SJSA1 (cell line): ENCODE measurements at places on chromosomes 3 and 15.
A peak's percentile ranks its signal among the peaks of the same experiment; 100 is the strongest.

DNA sequence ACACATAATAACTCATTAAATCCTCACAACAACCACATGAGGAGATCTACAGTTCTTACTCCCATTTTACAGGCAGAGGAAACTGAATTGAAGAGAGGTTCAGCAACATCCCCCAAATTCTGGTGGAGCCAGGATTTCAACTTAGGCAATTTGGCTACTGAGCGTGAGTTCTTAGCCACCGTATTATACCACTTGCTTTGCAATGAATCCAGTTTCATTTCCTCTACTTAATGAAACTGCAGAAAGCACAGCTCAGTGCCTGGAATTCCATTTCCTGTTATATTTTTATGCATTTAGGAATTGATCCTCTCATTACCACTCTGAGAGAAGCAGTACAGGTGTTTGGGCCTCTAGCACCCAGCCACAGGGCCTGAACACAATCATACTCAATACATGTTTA is 4.3 kb downstream of the ZNF860 start:
- no peak for DNase-seq

DNA sequence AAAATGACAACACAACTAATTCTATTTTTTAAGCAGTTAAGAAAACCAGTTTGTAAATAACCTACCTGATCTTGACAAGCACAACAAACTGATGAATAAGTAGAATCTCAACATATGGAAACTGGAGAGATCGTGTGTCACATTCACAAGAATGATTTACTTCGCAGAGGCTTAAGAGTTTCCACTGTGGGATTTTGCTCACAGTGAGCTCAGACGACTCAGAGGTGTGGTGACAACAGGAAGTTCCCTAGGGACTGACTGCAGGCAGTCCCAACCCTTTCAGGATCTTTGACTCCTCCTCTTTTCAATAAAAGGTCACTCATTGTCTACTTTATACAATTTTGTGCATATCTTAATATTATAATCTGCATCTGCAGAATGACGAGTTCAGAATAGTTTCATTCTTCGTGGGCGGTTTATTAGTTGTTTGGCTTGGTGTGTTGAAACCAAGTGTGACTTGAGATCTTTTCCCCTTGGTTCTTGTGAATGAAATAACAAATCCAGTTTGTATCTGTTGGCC is at the start of gene LIPH:
LIPH (minus strand) TSS at position 231 of the 520 bp plus-strand sequence; CDS start at position 114, 117 bp downstream.
- DNase-seq: no peak

- no peak for DNase-seq
These were observed 216.9 kb downstream of the ZBTB20 start for GRCh38 chr3:114929971-114930732.

DNA sequence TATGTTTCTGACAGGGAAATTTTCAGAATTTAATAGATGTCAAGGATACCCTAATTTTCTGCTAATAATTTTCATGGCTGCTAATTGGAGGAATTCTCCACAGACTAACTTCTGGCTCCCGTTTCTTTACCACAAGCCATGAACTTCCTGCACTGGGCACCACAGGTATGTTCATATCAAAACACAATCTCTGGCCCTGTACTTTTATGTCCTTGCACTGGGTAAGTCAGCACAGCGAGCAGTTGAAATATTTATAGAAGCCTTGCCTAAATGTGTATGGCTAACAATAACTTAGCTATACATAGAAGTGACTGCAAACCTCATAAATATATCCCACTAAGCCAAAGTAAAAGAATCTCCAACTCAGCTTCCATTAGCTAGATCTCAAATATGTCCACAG is 246.9 kb downstream of the ZIC1 start:
- DNase-seq: no peak

- DNase-seq: no peak
These were observed 59.2 kb downstream of the EPHB1 start for GRCh38 chr3:134854254-134854653.

DNA sequence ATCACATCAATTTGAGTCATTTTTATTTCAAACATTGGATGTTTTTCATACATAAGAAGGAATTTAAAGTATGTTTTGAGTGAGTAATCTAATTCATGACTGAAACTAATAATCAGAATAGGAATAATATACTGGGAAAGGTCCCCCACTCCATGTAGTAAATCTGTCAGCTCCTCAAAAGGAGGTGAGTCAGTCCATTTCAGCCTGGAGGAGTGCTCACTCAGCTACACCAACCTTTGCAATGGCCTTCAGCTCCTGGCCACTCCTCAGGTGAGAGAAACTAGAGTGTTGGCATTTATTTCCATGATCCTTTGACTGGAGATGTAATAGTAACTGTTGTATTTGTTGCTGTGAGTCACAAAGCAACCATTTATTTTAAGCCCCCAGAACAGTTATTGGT is 744.9 kb upstream of the ARRDC4 start:
- no peak for DNase-seq

GRCh38 chr3:48422681-48423080 is 7.2 kb downstream of the PLXNB1 start:
- no peak for DNase-seq

GRCh38 chr3:3087279-3087678 is 22.9 kb downstream of the IL5RA start:
- no peak for DNase-seq

DNA sequence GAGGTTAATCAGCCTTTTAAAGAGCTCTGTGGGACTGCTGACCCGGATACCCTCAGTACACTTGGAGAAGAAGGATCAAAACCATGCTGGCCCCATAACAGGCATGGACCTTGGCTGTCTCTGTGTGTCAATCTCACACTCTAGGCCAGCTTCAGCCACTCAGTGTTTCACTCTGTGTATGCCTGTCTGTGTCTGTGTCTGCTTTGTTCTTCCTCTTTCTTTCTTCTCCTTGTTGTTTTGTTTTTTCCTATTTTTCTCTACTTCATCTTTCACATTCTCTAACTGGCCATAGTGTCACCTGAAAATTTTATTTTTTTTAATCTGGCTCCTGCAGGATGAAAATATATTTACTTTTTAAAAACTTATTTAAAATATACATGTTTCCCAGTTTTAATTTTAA is 51.1 kb downstream of the SERP1 start:
- no peak for DNase-seq

- DNase-seq: peak; percentile 8
These were observed 10.6 kb downstream of the MELTF start for GRCh38 chr3:197019021-197019420.

- DNase-seq: no peak
These were observed 373.1 kb downstream of the FOXP1 start for GRCh38 chr3:71210257-71211007.

- DNase-seq: no peak
These were observed 36.4 kb upstream of the SLCO2A1 start for GRCh38 chr3:134066158-134066541.

DNA sequence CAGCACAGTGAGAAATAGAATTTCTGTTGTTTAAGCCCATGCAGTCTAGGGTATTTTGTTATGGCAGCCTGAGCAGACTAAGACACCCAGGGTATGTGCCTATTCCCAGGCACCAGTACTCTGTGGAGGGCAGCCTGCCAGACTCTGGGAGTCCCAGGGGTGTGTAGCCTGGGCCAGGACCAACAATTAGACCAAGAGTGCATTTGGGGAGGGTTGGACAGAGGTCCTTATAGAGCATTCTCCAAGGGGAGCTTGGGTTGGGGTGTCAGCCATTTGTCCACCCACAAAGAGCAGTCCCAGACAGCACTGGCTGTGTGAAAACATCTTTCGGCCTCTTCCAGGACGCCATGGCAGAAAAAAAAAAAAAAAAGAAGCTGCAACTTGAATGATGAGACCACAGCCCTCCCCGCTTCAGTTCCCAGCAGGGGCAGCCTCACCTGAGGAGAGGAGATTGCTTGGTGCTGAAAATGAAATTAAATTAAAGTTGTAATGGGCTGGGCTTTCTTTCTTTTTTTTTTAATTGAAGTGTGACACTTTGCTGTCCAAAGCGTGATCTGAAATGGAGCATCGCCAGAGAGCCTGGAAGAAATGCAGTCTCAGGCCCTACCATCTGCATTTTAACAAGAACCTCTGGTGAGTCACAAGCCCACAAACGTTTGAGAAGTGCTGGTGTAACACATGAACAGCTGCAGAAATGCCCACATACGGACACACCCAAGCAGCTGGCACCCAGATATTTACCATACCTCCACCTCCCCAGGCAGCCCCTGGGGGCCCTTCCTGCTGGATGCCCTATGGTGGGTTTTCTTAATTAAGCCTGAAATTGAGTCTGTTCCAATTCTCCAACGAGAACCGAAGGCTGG is 21.3 kb upstream of the CAV3 start:
- DNase-seq: no peak

DNA sequence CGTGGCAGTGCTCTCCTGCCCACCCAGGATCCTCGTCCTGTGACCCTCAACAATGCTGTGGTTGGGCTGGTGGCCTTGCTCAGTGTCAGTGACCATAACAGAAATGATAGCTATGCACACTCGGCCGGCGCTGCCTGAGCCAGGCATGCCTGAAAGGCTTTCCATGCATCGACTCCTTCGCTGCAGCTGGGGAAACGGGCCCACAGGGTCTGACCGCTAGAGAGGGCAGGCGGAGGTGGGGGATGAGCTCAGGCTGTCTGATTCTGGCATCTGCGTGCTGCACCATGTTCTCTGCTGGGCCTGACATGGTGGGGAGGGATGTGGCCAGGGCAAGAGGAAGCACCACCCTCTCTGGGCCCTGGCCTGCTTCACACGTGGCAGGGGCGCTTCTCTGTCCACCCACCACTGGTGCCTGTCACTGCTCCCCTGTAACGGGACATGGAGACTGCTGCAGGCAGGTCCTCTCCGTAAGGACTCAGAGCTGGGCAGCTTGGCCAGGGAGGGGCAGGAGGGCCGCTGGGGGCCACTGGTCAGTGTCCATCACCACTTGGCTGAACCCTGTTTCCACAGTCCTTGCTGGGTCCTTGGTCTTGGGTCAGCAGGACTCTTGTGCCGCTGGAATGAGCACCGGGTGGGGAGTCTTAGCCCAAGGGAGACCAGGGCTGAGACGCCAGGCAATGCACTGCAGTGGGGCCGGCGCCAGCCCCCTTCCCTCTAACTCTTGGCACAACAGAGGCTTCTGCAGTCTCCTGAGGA is 64.1 kb upstream of the RPL32 start:
- no peak for DNase-seq

- DNase-seq: no peak
These were observed 122.9 kb downstream of the RFTN1 start for GRCh38 chr3:16390581-16390980.

GRCh38 chr3:45972534-45973402 is 22.9 kb downstream of the FYCO1 start:
- DNase-seq: peak; percentile 56

- no peak for DNase-seq
These were observed 76.9 kb downstream of the PIK3R4 start for GRCh38 chr3:130669740-130670139.

GRCh38 chr3:111667621-111668239 is 72.6 kb upstream of the ZBED2 start:
- no peak for DNase-seq

DNA sequence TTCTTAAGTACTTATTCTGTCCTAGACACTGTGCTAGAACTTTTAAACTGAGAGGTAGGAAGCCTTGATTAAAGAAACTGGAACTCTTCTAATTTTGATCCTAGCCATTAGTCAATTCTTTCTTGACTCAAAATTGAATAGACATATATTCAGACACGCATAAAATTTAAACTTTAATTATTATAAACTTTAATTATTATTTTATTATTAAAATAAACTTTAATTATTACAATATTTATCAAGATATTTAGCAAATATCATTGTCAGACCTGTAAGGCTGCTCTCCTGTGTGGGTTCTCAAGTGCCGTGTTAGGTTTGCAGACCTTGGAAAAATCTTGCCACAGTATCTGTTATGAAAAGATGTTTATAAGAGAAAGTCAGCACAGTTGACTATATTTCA is 562.9 kb downstream of the MECOM start:
- DNase-seq: no peak

DNA sequence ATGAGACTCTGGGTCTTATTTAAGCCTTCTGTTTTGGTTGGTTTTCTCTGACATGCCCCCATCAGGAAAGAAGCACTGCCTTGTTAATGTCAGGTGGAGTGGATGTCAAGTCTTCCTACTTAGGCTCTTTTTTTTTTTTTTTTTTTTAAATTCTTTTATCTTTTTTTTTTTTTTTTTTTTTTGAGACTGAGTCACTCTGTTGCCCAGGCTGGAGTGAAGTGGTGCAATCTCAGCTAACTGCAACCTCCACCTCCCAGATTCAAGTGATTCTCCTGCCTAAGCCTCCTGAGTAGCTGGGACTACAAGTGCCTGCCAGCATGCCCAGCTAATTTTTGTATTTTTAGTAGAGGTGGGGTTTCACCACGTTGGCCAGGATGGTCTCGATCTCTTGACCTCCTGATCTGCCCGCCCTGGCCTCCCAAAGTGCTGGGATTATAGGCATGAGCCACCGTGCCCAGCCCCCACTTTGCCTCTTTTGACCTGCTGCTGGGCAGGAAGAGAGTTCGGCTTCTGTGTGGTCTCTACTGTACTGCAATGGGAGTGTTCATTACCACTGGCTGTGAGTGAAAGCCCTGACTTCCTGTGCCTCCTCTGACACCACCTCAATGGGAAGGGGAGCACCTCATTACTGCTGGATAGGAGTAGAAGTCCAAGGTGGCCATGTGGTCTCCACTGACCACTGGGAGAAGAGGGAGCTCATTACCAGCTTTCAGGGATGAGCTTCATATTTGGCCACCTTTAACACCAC is 10.9 kb downstream of the CTDSPL start:
- DNase-seq: no peak
